ENCODE measurements at places on chromosomes 6 and 20. TPM values are rescaled to one million over a fixed set of nuclear protein-coding genes. Genes with fewer than 3 reads are reported as not detected.

DNA sequence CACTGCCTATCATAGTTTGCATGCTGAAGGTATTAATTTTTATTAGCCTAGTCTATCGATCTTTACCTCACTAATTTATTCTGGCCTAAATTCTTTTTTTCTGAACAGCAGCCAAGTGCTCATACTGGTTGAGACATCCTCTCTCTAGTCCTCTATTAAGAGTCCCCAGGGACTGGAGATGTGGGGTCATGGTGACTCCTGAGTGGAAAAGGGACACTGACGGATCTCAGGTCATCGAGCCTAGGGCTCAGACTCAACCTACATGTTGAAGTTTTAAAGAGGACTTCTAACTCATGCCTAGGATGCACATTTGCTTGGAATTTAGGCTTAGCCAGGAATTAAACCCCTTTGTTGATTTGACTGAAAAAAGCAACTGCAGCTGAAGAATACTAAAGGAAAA, 378.1 kb downstream of the BTBD9 start:
- DNase-seq: no peak

- DNase-seq: no peak
Measured at GRCh38 chr20:23583526-23583925, 15.2 kb upstream of the CST9L start.

GRCh38 chr20:39775110-39775509, 813.0 kb downstream of the DHX35 start:
- no peak for DNase-seq

GRCh38 chr6:138882369-138883017, 86.6 kb downstream of the ECT2L start:
- no peak for DNase-seq

DNA sequence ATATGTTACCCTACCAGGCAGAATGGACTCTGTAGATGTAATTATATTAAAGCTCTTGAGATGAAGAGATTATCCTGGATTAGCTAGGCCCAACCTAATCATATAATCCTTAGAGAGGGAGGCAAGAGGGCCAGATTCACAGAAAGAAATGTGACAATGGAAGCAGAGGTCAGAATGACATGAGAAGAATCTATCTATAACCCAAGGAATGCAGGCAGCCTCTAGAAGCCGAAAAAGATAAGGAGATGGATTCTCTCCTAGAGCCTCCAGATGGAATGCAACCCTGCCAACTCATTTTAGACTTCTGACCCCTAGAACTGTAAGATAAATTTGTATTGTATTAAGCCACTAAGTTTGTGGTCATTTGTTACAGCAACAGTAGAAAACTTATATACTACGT, 12.3 kb downstream of the PXT1 start:
- DNase-seq: no peak

DNA sequence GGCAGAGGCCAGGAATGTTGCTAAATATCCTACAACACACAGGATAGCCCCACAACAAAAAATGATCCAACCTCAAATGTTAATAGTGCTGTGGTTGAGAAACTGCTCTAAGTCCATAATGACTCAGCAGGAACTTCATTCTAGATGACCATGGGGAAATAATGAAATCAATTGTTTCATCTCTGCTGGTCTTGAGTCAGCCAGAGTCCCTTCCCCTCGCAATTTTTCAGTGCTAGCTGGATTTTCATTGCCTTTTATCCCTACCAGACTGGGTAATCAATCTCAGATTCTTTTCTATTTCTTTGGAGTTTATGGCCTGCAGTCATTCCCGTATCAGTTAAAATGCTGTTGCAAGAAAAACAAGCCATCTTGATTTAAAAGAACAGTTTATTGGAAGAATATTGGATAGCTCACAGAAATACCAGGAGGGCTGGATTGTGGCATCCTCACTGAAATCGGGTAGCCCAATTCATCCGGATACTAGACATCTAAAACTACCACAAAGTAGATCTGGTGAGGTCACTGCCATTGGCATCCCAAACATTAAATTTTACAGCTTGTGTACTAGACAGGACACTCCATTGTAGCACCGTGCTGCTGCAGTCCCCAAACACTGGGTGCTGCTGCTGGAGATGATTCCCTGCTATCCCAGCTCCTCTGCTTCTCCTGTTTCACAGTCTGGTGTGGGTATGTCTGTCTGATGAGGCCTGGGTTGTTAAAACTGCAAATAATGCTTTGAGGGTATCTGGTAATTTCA, 30.3 kb upstream of the POPDC3 start:
- no peak for DNase-seq

GRCh38 chr20:41150664-41151063, 13.3 kb downstream of the PLCG1 start:
- no peak for DNase-seq

DNA sequence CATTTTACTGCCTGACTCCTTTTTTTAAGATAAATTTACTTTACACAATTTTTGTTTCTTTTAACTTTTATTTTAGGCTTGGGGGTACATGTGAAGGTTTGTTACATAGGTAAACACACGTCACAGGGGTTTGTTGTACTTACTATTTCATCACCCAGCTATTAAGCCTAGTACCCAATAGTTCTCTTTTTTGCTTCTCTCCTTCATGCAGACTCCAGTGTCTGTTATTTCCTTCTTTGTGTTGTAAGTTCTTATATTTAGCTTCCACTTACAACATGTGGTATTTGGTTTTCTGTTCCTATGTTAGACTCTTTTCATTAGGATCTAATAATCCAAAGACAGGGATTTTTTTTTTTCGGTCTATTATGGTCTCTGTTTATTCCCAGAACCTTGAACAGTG, 83.5 kb upstream of the CCN6 start:
- no peak for DNase-seq

DNA sequence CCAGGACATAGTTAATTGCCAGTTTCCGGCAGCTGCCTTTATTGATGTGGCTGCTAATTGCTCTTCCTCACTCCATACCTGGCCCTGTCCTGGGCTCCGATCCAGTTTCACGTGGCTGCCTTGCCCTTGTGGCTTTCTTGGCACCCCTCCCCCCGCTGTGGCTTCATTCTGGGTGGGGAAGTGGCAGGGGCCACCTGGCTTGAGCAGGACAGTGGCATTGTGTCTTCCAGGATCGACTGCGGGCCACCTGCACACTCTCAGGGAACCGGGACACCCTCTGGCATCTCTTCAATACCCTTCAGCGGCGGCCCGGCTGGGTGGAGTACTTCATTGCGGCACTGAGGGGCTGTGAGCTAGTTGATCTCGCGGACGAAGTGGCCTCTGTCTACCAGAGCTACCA, 10.8 kb downstream of the MAVS start:
- no peak for DNase-seq

GRCh38 chr6:156662025-156662445, 115.1 kb upstream of the ARID1B start:
- DNase-seq: peak; percentile 61

DNA sequence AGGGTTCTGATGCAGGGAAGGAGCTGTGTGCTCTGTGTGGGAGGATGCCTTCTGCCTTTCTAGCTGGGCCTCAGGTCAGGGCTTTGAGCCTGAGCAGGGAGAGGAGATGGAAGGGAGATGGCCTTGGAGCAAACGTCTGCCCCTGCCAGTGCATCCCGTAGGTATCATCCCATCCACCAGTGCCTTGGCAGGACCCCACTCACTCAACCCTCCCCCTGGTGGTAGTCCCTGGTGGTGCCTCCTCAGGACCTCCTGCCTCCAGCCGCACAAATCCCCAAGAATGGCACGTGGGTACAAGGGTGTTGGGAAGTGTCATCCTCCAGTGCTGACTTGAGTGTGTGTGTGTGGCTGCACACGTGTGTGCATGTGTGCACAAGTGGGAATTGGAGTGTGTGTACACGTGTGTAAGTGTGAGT, 23.1 kb upstream of the MICB start:
- DNase-seq: peak; percentile 43

DNA sequence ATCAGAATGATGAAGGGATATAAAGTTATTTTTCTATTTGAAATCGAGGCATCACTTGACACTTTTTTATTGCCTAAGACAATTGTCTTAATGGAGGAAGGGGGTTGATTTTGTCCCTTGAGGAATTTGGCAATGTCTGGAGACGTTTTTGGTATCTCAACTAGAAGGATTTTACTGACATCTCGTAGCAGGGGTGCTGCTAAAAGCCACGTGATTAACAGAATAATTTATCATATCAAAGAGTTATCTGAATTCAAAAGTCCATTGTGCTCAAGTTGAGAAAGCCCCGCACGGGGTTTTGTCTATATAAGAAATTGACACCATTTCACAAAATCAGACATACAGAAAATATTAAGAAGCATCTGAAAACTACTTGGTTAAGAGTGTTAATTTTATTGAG, 1.5 kb upstream of the TAAR6 start:
- no peak for DNase-seq

GRCh38 chr6:409370-409972, 17.9 kb downstream of the IRF4 start:
- no peak for DNase-seq

DNA sequence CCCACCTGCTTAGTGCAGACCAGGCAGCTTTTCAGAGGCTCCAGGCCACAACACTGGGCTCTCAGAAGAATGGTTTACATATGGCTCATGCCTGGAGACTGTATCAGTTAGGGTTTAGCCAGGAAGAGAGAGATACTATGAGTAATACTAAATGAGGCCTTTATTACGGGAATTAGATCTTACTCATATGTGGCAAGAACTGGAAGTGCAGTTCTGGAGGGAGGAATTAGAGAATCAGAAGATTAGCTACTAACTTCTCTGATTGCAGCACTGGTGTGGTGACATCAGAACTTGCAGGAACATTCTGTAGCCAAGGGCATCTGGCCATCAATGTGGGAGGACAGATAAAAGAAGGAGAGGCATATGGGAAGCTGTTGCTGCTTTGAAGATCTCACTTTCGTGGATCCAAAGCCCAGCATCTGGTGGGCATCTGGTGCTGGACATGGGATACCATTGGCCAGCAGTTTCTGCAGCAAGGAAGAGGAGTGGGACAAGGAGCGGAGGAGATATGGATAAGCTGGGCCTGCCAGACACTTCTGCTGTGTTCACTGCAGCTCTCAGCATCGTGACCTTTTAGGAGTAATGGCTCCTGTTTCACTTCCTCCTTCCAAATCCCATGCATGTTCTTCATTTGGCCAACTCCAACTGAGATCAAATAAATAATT, 248.5 kb downstream of the BTBD3 start:
- DNase-seq: no peak

DNA sequence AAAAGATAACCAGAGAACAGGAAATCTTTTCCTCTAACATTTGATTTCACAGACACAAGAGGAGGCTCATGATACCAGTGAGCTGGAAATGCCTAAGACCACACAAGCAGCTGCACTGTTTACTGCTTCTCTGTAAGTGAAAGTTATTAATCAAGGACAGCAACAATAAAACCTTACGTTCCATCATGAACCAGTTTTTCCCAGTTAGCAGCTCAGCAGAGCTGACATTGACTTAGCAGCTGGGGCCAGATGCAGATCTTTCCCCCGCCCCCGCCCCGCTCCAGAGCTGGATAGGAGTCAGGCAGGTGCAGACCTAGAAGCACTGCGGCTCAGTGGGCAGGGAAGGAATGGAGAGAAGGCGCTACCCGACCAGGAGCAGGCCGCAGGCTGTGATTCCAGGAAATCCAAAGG, 275.2 kb downstream of the GMDS start:
- DNase-seq: no peak

DNA sequence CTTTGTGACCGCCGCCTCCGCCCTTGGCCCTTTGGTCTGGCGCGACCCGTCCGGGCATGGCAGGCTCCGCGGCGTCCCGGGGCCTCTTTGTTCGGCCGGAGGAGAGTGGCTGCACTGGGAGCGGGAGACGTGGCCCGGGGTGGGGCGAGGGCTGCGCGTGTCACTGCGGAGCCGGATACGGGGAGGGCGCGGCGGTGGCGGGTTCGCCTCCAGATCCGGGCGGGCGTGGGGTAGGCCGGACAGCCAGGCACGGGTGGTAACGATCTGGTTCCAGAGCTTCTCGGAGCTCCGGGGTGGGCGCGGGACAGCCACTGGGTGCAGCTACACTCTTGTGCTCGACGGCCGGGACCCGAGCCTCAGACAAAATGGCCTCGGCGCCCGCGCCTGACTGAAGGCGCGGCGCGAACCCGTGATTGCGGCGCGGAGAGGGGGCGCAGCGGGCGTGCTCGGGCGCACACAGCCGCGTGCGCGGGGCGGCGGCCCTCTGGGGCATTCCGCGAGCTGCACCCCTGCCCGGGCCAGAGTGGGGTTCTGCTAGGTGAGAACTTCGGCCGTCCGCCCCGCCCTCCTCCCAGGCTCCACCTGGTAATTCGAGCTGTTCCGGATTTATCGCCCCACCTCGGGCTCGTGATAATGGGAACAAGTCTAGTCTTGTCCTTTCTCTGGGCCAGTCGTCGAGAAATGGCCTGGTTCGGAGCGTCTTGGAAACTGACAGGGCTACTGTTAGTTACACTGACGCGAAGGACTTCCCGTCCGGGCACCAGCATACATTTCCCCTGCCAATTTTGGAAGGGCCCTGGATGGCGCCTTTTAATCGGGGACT, 1.0 kb downstream of the LOC128125822 start:
- DNase-seq: peak; percentile 70

DNA sequence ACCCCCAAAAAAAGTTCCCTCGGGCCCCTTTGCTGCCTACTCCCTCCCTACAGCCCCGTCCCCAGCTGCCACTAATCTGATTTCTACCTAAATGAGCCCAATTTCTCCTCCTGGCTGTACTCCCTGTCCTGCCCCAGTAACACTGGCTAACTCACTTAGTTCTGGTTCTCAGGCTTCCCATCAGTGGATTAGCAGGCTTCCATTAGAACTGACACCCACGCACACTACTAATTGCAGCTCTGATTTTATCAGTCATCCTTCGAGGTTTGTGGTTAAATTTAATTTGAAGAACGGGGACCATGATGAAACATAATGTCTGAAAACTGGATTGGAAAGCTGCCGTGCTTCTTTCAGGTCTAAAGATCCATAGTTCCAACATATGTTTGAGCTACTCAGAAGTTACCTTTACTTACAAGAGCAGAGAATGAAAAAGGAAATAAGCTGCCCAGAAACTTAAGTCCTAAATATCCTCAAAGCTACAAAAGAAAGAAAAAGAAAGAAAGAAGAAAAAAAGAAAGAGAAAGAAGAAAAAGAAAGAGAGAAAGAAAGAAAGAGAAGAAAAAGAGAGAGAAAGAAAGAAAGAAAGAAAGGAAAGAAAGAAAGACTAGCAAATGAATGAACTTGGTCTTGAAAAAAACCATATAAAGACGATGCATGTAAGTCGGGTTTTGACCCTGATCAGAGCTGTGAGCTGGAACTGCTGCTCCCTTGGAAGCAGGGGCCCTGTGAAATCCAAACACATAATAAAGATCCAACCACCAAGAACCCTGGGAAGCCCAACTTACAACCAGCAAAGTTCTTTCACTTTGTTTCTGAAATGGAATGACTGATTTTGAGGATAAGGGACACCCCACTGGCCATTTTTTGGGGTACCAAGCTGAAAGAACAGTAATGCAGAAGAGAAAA, 51.7 kb downstream of the CNKSR3 start:
- no peak for DNase-seq

The C6orf15 gene
- not detected for total RNA-seq

The MCCD1 gene
- total RNA-seq: not detected

The ZNF512B gene
- 7.5 TPM for total RNA-seq

The AFG1L gene
- 5.6 TPM for total RNA-seq

The C6orf58 gene
- total RNA-seq: not detected

The DLK2 gene
- total RNA-seq: 1.0 TPM

The ULBP3 gene
- 0.47 TPM for total RNA-seq

The TINAG gene
- total RNA-seq: not detected

The BNIP5 gene
- total RNA-seq: not detected

The HLA-B gene
- total RNA-seq: 2,968 TPM

The RFX6 gene
- not detected for total RNA-seq

The SGK2 gene
- total RNA-seq: 0.16 TPM

The RIMS4 gene
- not detected for total RNA-seq

The PSORS1C2 gene
- total RNA-seq: not detected
